PC-9 (cell line): ENCODE measurements at places on chromosomes 6 and 20.

GRCh38 chr6:140540743-140541142 lies 1166.3 kb upstream of the CITED2 start:
- H3K4me3 ChIP-seq: no peak overlapping the region
- peaks cover 25% of the 10 kb centered on the region for H3K4me1 ChIP-seq
- no peak for DNase-seq
- H3K27me3 ChIP-seq: no peaks in the 10 kb centered on the region
- no peak overlapping the region for H3K27ac ChIP-seq

GRCh38 chr6:170459451-170459850 lies 93.7 kb downstream of the PSMB1 start:
- H3K36me3 ChIP-seq: no peaks in the 10 kb centered on the region
- no peak for DNase-seq
- H3K27ac ChIP-seq: no peak overlapping the region
- H3K4me3 ChIP-seq: no peak overlapping the region

GRCh38 chr20:63861981-63862901 lies 943 bp downstream of the ABHD16B start:
- H3K27me3 ChIP-seq: no peaks in the 10 kb centered on the region
- DNase-seq: no peak
- peaks cover 21% of the 10 kb centered on the region for H3K4me1 ChIP-seq
- no peaks in the 10 kb centered on the region; the same call in 1 of the 2 replicates for H3K36me3 ChIP-seq

DNA sequence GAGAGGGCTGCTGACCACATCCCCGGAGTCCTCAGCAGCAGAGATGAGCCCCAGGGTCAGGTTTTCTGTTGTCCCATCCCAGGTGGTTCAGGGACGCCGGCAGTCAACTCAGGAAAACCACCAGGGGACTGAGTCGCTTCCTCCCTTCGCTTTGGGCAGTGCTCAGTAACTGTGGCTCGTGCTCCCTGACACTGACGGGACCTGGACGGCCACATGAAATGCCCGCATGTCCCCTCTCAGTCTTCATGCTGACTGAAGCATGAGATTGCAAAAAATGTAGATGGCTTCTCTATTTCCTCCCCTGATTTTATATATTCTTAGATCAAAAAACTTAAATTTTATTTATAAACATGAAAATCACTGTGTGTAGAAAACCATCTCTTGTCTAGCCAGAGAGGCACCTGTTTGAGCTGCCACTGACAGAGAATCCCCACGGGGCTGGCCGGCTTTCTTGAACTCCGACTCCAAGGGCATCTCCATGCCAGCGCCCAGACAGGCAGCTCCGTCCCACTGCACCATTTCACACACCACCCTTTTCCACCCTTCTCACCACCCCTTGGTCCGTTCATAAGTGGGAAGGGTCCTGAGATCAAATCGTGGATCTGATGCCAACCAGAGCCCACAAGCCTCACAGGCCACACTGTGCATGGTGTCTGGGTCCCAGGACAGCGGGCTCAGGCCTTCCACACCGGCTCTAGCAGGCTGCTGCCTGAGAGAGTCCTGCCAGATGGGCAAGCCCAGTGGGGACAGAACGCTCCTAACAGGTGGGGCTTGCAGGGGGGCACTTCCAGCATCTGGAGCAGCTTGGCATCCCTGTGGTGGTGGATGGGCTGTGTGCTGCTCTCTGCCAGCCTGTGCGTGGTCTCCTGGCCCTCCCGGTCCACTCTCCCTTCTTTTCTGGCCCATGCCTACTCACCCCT lies 98.2 kb downstream of the SMOC2 start:
- H3K27me3 ChIP-seq: peaks cover 67% of the 10 kb centered on the region
- H3K4me1 ChIP-seq: no peaks in the 10 kb centered on the region
- H3K36me3 ChIP-seq: no peaks in the 10 kb centered on the region
- no peak overlapping the region for H3K4me3 ChIP-seq
- no peak for DNase-seq

DNA sequence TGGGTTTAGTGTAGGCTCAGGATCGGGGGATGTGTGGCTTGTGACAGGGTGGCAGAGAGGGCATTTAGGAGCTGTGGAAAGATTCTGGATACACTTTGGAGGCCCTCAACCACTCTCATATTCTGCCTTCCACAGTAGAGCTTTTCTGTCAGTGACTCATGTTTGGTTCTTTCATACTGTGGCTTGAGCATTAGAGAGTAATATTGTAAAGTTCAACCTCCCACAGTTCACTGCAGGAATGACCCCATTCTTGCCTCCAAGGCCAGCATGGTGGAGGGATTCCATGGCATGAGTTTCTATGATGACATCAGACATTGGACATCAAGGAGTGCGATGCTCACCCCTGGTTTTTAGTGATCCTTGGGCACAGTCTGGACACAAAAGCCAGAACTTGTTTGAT lies 50.9 kb downstream of the DTD1 start:
- H3K27ac ChIP-seq: no peak overlapping the region
- no peaks in the 10 kb centered on the region for H3K4me1 ChIP-seq
- H3K27me3 ChIP-seq: no peaks in the 10 kb centered on the region
- no peak for DNase-seq
- H3K4me3 ChIP-seq: no peak overlapping the region

- H3K4me3 ChIP-seq: no peak overlapping the region
- peaks cover 15% of the 10 kb centered on the region for H3K4me1 ChIP-seq
- peak overlapping the region; percentile 36 for H3K27ac ChIP-seq
- peak; percentile 29 for DNase-seq
- no peaks in the 10 kb centered on the region for H3K36me3 ChIP-seq
- H3K27me3 ChIP-seq: no peaks in the 10 kb centered on the region
Measured at GRCh38 chr6:109229536-109229935, 134.2 kb downstream of the CEP57L1 start.

GRCh38 chr6:45045253-45045601 lies 282.9 kb upstream of the RUNX2 start:
- H3K27me3 ChIP-seq: no peaks in the 10 kb centered on the region
- H3K4me1 ChIP-seq: no peaks in the 10 kb centered on the region
- no peaks in the 10 kb centered on the region for H3K36me3 ChIP-seq
- no peak overlapping the region for H3K27ac ChIP-seq
- H3K4me3 ChIP-seq: no peak overlapping the region

- H3K36me3 ChIP-seq: no peaks in the 10 kb centered on the region
- H3K27ac ChIP-seq: no peak overlapping the region
- H3K4me1 ChIP-seq: peaks cover 39% of the 10 kb centered on the region
Measured at GRCh38 chr6:1253816-1254215, 58.1 kb upstream of the FOXQ1 start.
